ENCODE measurements at places on chromosomes 13 and 19.
A peak's percentile ranks its signal among the peaks of the same experiment; 100 is the strongest.

GRCh38 chr13:50426927-50427326 is 411.7 kb downstream of the KCNRG start:
- no peak overlapping the region for H3K4me3 ChIP-seq
- DNase-seq = no peak
- no peaks in the 10 kb centered on the region for H3K27me3 ChIP-seq
- H3K27ac ChIP-seq = no peak overlapping the region
- no peaks in the 10 kb centered on the region for H3K36me3 ChIP-seq

DNA sequence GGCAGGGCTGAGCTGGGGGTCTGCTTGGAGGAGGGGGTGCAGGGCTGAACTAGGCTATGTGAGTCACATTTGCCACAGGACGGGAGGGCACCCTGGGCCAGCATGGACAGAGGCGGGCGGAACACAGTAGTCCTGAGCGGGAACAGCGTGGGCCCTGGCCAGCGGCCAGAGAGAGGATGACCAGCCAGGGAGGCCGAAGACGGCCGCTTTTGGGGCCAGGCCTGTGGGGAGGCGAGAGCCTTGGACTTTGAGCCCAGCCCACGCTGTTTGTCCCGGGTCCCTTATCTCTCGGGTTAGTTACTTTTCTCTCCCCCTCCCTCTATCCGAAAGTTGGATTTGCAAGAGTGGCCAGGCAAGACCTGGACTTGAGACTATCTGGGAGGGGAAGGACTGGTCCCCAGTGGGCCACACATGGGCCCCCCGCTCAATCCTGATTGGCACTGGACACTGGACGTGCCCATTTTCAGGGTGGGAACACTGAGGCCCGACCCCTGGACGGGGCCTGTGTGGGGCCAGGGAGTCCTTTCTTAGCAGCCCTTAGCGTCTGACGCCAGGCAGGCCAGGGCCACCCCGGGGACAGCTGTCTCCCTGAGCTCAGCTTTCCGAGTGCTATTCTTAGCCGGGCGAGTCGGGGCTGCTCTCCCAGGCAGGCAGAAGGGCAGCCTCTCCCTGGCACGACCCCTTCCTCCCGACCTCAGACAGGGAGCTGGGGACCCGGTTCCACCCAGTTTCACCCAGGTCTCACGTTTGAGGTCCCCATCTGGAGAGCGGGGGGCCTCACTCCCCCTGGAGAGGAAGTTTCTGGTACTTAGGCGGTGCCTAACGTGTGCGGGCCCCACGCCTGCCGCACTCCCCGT is 833 bp downstream of the GAMT start:
- peak overlapping the region; percentile 54 for H3K4me3 ChIP-seq
- peaks cover 31% of the 10 kb centered on the region for H3K4me1 ChIP-seq
- H3K36me3 ChIP-seq = peaks cover 19% of the 10 kb centered on the region

DNA sequence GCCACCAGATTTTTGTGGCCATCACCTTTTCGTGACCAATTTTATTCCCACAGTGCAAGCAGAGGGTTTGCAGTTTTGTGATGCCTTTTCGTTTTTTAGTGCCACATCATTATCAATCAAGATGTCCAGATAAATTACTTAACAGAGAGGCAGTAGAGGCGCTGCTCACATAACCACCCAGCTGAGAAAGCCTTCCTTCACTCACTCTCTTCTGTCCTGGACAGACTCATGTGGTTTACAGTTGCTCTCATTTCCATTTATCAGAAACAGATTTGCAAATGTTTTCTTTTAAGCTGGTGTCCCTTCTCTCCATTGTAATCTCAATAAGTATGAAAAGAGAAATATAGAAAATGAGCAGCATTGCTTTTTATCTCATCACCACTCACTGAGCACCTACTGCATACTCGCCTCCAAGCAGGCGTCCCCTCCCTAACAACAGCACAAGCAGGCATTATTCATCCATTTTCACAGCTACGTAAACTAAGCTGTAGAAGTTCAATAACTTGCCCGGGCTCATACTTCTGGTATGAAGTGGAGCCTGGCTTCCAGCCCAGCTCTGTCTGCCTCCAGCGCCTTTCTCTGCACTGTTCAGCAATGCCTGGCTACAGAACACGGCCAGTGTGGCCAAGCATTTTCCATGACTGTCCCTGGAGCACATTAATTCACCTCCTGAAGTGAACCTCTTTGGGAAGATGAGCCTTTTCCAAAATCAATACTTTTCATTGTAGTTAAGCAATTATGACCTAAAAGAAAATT is 34.6 kb upstream of the KATNAL1 start:
- H3K4me3 ChIP-seq = no peak overlapping the region
- peak; percentile 83 for DNase-seq
- H3K4me1 ChIP-seq = peaks cover 46% of the 10 kb centered on the region
- no peak overlapping the region for H3K27ac ChIP-seq

DNA sequence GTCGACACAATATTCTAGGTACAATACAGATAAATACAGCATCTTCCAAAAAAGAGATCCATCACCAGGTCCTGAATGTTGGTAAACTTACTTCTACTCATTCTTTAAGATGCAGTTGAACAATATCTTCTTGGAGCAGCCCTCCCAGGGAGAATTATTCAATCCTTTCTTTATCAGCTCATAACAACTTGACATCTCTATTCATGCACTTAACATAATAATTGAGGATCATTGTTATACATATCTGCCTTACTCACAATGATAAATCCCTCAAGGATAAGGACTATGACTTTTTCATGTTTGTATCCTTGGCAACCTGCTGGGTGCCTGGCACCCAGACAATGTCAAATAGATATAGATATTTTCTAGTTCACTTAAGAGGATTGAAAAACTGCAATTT is 219.5 kb downstream of the POU4F1 start:
- H3K27ac ChIP-seq = no peak overlapping the region
- no peak for DNase-seq
- H3K36me3 ChIP-seq = no peaks in the 10 kb centered on the region

DNA sequence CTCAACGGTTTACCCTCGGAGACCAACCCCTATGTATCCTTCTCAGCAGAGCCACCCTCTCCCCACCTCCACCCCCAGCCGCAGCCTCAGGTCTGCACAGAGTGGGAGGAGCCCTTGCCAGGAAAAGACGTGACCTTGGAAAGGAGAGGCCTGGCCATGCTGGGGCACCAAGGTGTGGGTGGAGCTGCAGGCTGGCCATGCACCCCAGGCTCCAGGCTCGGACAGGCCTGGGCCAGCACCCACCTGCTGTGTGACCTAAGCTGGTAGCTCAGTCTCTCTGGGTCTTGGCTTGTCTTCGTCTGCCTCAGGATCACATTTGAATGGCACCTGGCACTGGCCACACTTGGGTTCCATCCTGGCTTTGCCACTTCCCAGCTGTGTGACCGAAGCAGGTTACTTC is 29.5 kb downstream of the CCDC8 start:
- H3K4me3 ChIP-seq = no peak overlapping the region
- no peak overlapping the region for H3K27ac ChIP-seq
- peaks cover 47% of the 10 kb centered on the region for H3K36me3 ChIP-seq

GRCh38 chr13:37795326-37795725 is 74.2 kb downstream of the TRPC4 start:
- no peaks in the 10 kb centered on the region for H3K4me1 ChIP-seq
- DNase-seq = no peak
- H3K27me3 ChIP-seq = no peaks in the 10 kb centered on the region
- no peak overlapping the region for H3K4me3 ChIP-seq
- H3K36me3 ChIP-seq = no peaks in the 10 kb centered on the region
- H3K27ac ChIP-seq = no peak overlapping the region
